ENCODE measurements at places on chromosomes 11 and 22.

DNA sequence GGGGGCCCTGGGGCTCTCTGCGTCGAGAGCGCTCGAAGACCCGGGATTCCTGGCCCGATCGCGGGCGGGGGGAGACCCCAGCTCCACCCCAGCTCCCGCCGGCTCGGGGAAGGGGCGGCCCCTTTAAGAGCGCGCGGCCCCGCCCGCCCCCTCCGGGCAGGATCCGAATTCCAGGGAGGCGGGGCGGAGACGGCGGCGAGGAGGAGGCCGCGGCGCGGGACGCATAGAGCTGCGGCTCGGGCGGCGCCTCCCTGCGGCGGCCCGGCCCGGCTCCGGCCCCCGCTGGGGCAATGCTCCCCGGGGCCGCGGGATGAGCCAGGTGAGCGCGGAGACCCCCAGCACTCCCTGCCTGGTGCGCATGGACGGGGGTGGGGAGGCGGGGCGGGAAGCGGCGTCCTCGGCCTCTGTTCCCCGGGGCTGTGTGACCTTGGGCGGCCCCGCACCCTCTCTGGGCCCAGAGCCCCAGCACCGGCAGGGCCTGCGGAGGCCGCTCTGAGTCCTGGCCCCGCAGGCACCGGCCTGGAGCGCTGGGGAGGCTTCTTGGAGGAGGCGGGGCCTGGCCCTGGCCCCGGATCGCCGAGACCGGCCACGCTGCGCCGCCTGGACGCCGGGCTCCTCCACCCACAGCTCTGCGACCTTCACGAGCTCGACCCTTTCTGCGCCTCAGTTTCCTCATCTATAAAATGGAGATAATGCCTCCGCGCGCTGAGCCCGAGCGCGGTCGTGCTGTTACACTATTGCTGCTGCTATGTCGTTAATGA, 565 bp downstream of the GAS2L1 start:
- peaks cover 31% of the 10 kb centered on the region for H3K4me1 ChIP-seq
- H3K4me3 ChIP-seq: peak overlapping the region; percentile 75
- H3K27ac ChIP-seq: peak overlapping the region; percentile 88
- no peaks in the 10 kb centered on the region for H3K27me3 ChIP-seq

GRCh38 chr22:30304495-30305244, 15.4 kb upstream of the CASTOR1 start:
- H3K36me3 ChIP-seq: no peaks in the 10 kb centered on the region
- H3K27ac ChIP-seq: no peak overlapping the region
- H3K4me1 ChIP-seq: peaks cover 19% of the 10 kb centered on the region
- no peak overlapping the region for H3K4me3 ChIP-seq

DNA sequence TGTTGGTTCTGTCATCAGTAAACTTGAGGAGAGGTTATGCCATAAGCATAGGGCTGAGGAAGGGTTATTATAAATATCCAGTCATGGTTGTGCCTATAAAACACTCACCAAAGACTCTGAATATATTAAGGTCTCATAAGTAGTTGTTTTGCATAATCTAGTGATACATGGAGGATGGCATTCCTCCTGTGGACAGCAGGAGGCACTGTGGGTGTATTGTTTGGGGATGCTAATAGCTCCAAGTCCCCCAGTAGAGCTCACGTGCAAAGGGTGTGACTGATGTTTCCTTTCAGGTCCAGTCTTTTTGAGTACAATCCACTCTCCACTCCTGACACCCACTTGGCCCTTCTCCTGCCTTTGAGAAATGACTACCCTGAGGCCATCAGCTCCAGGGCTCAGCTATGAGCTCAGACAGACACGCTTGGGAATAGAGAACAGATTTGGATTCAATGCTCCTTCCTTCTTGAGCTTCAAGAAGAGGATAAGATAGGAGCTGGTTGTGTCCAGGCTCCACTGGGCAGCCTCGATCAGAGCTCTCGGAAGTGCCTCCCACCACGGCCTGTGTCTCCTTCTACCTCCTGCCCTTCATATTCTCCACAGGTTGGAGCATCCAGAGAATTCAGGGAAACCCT, 85.2 kb upstream of the IGLL5 start:
- peaks cover 6% of the 10 kb centered on the region for H3K27me3 ChIP-seq
- no peaks in the 10 kb centered on the region for H3K4me1 ChIP-seq
- no peak overlapping the region for H3K27ac ChIP-seq

DNA sequence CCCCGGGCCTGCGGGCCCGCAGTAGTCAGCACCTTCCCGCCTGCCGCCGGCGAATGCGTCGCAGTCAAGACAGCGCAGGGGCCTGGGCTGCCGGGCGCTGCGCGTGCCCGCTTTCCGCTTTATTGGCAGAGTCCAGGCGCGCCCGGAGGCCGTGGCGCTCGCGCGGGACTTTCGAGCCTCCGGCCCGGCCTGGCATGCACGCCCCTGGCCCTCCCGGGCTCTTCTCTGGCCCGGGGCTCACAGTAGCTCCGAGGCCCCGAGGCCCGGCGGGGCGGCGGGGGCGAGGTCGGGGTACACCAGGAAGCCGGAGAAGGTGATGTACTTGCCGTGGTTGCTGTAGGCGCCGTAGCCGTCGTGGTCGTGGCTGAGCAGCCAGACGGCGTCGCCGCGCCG, 3.1 kb downstream of the FAM180B start:
- H3K27me3 ChIP-seq: peaks cover 6% of the 10 kb centered on the region
- no peak overlapping the region for H3K4me3 ChIP-seq
- H3K4me1 ChIP-seq: peaks cover 4% of the 10 kb centered on the region
- no peak overlapping the region for H3K27ac ChIP-seq

- no peaks in the 10 kb centered on the region for H3K27me3 ChIP-seq
- no peaks in the 10 kb centered on the region for H3K4me1 ChIP-seq
- H3K4me3 ChIP-seq: no peak overlapping the region
These were observed 22.6 kb upstream of the OLFML1 start for GRCh38 chr11:7462706-7463105.

DNA sequence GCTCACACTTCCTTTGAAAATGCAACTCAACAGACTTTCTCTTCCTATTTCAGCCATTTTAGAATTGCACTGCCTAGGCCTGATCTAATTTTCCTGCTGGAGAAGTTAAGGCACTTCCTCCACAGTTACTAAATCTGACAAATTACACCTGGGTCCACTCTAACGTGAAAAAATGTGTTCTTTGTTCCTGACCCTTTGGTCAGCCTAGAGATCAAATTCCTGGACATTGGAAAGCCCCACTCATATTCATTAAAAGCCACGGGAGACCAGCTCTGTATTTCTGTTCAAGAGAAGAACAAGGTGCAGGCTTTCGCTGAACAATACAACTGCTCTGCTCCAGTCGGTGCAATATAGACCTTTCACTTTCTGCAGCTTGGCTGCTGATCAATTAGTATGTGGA, 96.6 kb downstream of the MPPED2 start:
- no peak for DNase-seq
- no peaks in the 10 kb centered on the region for H3K27me3 ChIP-seq
- no peaks in the 10 kb centered on the region for H3K4me1 ChIP-seq
- no peak overlapping the region for H3K4me3 ChIP-seq
- no peak overlapping the region for H3K27ac ChIP-seq

DNA sequence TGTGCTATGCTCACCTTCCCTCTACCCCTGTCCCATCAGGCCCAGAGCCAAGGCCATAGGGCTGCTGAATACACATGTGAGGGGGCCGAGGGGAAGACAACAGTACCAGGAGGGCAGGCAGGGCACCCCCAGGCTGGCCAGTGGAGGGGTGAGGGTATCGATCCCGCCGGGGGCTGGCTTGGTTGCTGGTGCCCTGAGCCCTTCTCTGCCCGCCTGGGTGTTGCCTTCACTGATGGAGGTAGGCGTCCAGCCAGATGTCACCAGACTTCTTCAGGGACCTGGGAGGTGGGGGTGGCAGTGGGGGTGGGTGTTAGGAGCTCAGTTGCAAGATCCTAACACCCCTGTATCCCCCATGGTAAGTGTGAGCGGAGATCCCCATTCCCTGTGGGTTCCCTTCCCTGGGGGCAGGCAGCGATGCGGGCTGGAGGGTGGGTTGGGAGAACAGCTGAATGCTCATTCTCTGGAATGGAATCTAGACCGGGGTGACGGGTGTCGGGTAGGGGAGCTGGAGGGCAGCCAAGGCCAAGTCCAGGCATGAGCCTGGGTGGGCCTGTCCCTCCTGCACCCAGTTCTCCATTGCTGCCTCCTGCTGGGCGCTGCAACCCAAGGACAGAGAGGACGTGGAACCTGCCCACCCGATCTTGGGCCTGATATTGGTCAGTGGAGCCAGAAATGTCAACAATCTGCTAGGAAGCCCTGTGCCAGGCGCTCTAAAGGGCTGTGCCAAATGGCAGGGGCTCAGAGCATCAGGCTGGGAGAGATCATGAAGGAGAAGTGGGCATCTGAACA, 17.6 kb downstream of the FADS3 start:
- no peak overlapping the region for H3K4me3 ChIP-seq
- DNase-seq: no peak
- no peaks in the 10 kb centered on the region for H3K36me3 ChIP-seq
- H3K4me1 ChIP-seq: peaks cover 13% of the 10 kb centered on the region
- H3K27ac ChIP-seq: no peak overlapping the region
- H3K27me3 ChIP-seq: no peaks in the 10 kb centered on the region

- no peak overlapping the region for H3K4me3 ChIP-seq
- H3K27me3 ChIP-seq: no peaks in the 10 kb centered on the region
- no peaks in the 10 kb centered on the region for H3K36me3 ChIP-seq
- DNase-seq: no peak
These were observed 621.5 kb upstream of the B3GAT1 start for GRCh38 chr11:135033540-135033939.

DNA sequence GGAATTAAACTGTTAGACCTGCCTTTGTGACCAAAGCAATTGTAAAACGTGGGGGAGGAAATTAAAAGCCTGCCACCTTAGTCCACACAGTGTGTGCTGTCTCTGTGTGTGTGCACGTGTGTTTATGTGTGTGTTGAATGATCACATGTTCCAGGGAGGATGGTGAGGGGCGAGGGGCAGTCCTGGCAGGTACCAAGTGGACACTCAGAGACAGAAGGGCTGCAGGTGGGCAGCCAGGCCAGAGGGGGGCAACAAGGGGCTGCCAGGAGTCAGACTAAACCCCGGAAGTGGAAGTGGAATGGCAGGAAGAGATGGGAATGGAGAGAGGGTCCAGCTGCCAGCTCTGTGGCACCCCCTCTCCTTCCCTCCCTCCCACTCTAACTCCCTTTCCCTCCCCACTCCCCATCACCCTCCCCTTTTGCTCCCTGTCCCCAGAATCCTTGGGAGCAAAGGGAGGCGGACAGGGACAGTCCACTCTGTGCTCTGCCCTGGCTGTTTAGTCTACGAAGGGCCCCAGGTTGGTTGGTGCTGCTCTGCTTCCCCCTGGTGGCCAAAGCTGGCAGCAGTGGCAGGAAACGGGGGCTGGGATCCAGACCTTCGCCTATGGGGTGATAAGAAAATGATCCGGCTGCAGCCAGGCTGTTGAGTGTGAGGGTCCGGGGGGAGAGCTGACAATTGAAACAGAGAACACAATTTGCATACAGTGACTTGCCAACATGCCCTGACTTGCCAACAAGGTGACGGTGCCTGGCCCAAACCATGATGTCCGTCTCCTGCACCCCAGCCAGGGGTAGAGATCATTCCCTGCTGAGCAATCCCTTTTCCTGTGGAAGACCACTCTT, 24.4 kb downstream of the P2RY2 start:
- H3K4me1 ChIP-seq: peaks cover 7% of the 10 kb centered on the region
- no peaks in the 10 kb centered on the region for H3K36me3 ChIP-seq
- DNase-seq: peak; percentile 39
- H3K4me3 ChIP-seq: no peak overlapping the region

DNA sequence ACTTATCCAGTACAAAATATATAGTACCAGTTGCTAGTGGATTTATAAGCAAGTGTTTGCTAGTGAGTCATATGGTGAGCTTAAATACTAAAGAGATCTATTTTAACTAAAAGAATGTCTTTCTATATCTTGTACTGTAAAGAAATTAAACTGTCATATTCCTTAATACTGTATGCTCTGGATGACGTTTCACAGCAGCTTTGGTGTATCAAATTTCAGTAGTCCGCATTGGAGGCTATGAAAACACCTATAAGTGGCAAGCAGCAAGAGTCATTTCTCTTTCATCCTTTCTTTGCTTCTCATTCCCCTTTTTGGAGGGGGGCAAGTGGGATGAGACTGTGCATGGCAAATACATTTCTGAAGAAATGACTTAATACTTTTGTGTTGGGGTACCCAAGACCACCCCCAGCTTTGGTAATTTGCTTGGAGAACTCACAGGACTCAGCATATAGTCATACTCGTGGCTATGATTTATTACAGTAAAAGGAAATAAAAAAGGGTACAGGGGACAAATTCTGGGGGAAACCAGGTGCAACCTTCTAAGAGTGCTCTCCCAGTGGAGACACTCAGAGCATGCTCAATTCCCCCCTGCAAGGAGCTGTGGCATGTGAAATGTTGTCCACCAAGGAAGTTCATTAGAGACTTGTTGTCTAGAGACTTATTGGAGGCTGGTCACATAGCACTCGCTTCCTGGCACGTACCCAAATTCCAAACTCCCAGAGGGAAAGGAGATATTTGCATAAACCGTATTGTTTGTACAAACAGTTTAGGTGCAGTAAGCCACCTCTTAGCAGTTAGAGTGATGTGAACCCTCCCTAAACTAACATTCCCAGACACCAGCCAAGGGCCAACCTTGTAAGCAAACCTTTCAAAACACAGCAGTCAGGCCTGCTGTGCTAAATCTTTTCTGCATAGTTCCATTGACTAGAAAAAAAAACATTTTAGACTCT, 210.8 kb downstream of the PGR start:
- peaks cover 7% of the 10 kb centered on the region for H3K4me1 ChIP-seq
- no peak overlapping the region for H3K4me3 ChIP-seq
- no peaks in the 10 kb centered on the region for H3K27me3 ChIP-seq

GRCh38 chr22:28904211-28904896, 21.0 kb downstream of the ZNRF3 start:
- H3K4me3 ChIP-seq: no peak overlapping the region
- H3K4me1 ChIP-seq: peaks cover 6% of the 10 kb centered on the region
- no peaks in the 10 kb centered on the region for H3K36me3 ChIP-seq
- no peak overlapping the region for H3K27ac ChIP-seq

GRCh38 chr22:44357966-44358465, 45.3 kb upstream of the SHISAL1 start:
- no peak for DNase-seq
- H3K4me1 ChIP-seq: peaks cover 8% of the 10 kb centered on the region
- H3K36me3 ChIP-seq: no peaks in the 10 kb centered on the region
- H3K4me3 ChIP-seq: no peak overlapping the region

Data from Panc1 (cell line).